M059J (cell line): ENCODE measurements at places on chromosomes 11 and 22.
A peak's percentile ranks its signal among the peaks of the same experiment; 100 is the strongest.

GRCh38 chr11:6156628-6157359 is 13.3 kb downstream of the OR52B2 start:
- peak; percentile 5 for DNase-seq

DNA sequence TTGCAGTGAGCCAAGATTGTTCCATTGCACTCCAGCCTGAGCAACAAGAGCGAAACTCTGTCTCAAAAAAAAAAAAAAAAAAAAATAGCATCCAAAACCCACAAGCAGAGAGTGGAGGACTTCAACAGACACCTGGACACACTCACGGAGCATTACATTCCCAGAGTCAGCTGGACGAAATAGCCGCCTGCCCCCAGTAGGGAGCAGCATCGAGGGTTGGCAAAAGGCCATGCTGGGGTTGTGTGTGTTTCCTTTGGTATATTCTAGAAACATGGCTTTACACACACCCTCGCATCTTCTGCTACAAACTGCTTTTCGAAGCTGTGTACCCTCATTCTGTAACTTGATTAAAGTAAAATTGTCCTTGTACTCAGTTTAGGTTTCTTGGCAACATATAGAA is 5.3 kb downstream of the ADA2 start:
- peak; percentile 15 for DNase-seq

DNA sequence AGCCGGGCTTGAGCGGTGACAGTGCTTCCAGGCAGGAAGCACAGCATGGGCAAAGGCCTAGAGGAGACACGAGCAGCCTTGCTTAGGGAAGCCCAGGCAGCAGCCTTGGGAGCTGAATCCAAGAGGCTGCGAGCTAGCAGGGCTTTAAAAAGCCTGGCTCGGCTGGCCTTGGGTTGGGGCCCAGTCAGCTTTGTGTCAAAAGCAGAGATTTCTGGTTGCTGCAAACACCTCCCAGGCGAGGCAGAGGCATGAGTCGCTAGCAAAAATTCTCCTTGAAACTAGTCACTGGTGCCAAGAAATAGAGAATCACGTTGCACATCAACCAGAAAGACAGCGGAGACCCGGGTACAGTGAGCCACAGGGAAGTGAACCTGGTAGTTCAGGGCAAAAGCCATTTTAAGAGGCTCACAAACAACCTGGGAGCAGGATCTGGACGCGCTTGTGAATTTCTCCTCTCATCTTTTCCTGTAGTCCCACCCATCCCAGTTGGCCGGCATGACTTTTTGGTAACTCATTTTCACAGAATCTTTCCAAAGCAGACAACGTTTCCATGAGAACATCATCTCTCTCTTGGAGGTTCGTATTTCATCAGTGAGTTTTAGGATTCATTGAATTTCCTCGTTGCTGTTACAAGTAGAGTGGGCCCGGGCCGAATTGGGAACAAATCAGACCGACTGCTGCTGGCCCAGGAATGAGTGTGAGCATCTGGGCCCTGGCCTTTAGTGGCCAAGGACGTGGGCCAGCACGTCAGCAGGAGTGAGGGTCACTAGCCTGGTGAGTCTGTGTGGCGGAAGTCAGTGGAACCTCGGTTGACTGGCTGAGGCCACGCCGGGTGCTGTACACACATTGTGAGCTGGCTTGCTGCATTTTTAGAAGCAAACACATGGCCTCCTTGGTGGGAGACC is 16.4 kb upstream of the FGF4 start:
- peak; percentile 44 for DNase-seq

DNA sequence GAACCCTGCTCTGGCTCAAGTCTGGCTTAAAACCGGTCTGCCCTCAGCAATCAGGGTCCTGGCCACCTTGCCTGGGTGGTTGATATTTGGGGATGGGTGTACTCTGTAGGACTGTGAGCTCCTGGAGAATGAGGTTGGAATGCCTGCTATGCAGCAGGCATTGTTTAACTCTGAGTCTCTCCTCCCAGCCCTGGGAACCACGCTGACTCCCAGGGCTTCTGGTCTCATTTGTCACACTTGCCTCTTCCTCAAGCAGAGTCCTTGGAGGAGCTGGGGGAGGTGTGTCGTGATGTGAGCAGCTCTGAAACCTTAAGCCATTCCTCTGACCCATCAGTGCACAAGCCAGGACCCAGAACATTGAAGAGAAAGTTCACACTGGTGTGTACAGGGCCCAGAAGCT is 340.1 kb downstream of the MN1 start:
- DNase-seq = peak; percentile 92

- peak; percentile 76 for DNase-seq
Measured at GRCh38 chr11:100930185-100930778, 199.3 kb downstream of the PGR start.

DNA sequence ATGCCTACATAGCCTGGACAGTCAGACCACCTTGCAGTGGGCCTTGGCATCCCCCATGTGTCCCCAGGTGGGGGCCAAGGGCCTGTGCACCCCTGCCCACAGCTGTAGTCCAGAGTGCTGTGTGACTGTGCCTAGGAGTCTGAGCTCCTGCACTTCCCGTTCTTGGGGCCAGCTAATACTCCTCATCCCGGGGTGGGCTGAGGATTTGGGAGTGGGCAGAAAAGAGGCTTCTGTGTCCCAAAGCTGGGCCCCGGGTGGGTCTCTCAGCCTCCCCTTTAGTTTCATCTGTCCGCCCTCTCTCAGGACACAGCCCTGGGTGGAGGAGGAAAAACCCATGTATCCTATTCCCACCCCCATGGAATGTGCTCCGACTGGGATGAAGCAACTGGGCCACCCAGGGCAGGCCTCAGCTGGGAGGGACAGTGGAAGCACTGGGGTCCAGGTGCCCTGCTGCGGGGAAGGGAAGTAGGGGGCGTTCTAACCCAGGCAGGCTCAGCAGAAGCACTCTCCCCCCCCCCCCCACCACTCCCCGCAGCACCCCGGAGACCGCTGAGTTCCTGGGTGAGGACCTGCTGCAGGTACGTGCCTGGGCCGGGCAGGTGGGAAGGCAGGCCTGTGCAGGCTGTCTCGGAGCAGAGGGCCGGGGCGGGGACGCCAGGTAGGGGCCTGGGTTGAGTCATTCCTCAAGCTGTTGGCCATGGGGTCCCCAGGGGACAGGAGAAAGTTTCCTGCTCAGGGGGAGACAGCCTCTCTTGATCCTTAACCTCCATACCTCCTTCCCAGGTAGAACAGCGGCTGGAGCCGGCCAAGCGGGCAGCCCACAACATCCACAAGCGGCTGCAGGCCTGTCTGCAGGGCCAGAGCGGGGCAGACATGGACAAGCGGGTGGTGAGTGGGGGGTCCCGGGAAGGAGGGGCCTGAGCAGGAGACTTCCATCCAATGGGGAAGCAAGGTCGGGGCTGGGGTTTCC is 1.4 kb downstream of the SH3BP1 start:
- no peak for DNase-seq

DNA sequence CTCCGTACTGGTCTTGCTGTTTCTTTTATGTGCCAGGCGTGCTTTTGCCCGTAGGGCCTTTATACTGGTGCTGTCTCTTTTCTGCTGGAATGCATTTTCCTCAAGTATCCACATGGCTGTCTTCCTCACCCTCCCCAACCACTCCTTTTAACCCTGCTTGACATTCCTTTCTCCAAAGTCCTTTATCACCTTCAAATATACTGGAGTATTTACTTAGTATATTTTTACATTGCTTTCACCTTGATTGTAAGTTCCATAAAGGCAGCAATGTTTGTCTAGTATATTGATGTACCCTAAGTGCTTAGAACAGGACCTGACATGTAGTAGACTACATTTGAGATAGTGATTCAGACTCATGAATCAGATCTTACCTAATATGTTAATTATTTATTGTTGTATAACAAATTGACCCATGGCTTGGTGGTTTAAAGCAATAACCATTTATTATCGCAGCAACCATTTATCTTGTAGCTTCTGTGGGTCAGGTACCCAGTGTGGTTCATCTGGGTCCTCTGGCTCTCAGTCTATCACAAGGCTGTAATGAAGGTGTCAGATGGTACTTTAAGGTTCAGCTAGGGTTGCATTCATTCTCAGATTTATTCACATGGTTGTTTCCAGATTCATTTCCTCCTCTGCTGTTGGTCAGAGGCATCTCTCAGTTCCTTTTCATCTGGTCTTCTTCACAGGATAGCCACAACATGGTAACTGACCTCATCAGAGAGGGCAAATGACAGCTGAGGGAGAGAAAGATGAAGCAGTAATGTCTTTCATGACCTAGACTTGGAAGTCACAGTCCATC is 34.2 kb downstream of the DDX10 start:
- no peak for DNase-seq

- DNase-seq = no peak
Measured at GRCh38 chr11:47445840-47446239, 3.1 kb downstream of the RAPSN start.

DNA sequence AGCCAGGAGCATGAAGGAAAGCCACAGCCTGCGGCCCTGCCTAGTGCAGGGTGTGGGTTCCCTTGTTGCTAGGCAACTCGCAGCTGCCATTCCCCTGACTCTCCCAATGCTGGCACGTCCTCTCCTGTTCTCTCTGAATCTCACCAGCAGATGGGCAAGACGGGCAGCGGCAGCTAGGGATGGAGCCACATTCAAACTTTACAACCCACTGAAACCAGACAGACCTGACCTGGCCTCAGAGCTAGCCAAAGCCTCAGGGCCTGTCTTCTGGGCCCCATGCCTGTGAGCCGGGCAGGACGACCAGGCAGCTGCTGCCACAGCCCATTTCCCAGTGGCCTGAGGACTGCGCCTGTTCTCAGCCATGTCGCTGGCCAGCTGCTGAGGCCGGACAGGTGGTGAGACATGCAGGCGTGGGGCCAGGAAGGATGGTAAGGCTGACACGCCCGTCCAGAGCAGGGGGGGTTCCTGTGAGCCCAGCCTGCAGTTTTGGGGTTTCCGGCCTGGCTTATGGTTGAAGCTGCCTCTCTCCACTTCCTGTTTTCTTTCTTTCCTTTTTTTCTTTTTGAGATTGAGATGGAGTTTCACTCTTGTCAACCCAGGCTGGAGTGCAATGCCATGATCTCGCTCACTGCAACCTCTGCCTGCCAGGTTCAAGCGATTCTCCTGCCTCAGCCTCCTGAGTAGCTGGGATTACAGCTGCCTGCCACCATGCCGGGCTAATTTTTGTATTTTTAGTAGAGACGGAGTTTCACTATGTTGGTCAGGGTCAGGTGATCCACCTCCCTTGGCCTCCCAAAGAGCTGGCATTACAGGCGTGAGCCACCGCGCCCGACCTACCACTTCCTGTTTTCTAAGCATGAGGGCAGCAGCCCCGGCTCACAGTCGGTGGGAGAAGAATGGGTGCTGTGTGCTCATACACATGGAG is 4.1 kb downstream of the SUN2 start:
- DNase-seq = no peak

- DNase-seq = no peak
Measured at GRCh38 chr11:128151338-128151737, 436.0 kb downstream of the ETS1 start.

GRCh38 chr11:69218946-69219720 is 63.4 kb downstream of the SMIM38 start:
- DNase-seq = no peak

- DNase-seq = no peak
Measured at GRCh38 chr11:57473285-57473841, 13.0 kb downstream of the RTN4RL2 start.

GRCh38 chr11:29318134-29318845 is 698.5 kb downstream of the KCNA4 start:
- peak; percentile 79 for DNase-seq

GRCh38 chr11:1510928-1511327 is 24.3 kb upstream of the MOB2 start:
- DNase-seq = peak; percentile 18

DNA sequence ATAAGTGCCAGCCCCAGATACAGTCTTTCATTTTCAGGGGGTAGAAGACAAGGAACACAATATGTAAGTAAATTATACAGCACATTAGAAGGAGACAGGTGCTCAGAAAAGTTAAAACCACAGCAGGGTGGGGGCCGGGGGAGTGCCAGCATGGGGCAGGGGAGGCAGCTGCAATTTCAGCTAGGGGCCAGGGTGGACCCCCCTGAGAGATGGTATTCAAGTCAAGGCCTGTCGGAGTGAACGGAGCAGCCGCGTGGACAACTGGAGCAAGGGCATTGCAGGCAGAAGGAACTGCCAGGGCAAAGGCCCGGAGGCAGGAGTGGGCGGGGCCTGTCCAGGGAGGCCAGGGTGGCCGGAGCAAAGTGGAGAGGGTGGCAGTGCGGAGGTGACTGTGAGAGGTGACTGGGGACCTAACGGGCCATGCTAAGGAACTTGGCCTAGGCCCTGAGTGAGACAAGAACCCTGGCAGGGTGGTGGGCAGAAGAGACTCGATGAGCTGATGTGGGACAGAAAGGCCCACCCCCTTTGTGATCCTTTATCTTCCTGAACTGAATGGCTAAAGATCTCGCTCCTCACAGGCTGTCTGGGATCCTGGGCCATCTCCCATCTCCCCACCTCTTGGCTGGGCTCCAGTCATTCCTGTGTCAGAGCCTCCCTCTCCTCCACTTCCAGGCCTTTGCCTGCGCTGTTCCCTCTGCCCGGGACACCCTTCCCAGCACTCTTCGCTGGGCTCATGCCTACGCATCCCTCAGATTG is 22.4 kb upstream of the FLRT1 start:
- no peak for DNase-seq

- peak; percentile 76 for DNase-seq
Measured at GRCh38 chr11:69131644-69132300, 24.0 kb upstream of the SMIM38 start.

DNA sequence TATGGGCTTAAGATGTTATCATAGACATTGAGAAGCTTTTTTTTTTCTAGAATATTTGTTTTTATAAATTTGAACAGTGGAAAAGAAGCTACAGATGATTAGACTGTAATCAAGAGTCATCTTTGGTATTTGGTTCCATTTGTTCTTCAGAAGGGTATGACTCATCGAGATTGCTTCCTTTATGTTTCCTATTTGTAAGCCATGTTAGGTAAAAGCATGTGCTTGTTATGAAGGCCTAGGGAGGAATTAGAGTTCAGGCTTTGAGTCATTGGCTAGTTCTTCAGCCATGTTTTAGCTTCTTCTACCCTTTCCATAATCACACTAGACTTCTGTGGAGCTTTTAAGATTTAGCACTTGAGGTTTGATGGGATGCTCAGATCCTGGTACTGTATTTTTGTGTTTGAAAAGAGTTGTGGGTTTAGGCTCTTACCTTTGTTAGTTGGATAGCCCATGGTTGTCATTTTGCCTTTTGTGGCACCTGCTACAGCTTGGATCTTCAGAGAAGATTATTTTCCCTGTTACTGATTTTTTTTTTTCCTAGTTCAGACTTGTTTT is 44.3 kb downstream of the POLD3 start:
- peak; percentile 88 for DNase-seq

DNA sequence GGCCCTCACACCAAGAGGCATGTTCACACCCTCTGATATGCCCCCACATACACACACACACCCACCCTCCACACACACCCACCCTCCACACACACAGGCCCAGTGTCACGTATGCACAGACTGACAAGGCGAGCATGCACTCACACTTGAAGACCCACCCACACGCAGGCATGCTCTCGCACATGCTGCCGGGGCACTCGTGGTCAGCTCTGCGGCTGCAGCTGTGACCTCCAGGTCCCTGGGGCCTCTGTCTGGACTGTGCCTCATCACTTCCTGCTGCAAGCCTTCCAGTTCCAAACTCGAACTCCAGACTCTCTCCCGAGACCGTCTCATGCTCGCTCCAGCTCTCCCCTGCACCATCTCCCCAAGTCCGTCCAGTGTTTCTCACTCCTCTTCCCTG is 9.5 kb downstream of the DCHS1 start:
- no peak for DNase-seq
